ENCODE measurements at places on chromosomes 13 and 19.

GRCh38 chr19:3538965-3539755 lies at the start of gene TEKTIP1:
Gene TEKTIP1 (plus strand): TSS chr19:3539174. CDS start chr19:3539178, 4 bp downstream.
- DNase-seq, result no peak
- no peak within 1 kb of the TSS for H3K4me3 ChIP-seq
- H3K36me3 ChIP-seq, result no peaks in the 10 kb centered on the region
- H3K4me1 ChIP-seq, result no peaks in the 10 kb centered on the region
- H3K27ac ChIP-seq, result no peak within 1 kb of the TSS

DNA sequence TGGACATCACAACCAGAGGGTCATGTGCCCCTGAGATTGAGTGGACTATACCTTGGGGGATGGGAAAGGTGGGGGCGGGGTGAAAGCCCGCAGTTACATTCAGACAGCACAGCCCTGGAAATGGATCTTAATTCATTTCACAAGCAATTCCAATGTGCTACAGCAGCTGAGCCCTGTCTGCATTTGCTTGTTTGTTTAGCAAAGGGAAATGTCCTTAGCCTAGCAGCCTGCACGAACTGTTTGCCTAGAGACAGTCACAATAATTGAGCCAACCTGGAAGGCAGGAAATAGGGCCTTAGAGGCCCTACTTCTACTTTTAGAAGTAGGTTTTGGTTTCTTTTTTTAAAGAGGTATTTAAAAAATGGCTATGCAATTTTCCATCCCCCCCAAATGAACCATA lies 177.3 kb upstream of the KL start:
- no peaks in the 10 kb centered on the region for H3K36me3 ChIP-seq
- no peak overlapping the region for H3K4me3 ChIP-seq
- no peaks in the 10 kb centered on the region for H3K27me3 ChIP-seq

GRCh38 chr13:33937373-33938098 lies 119.6 kb downstream of the RFC3 start:
- H3K27ac ChIP-seq, result no peak overlapping the region
- DNase-seq, result no peak
- H3K36me3 ChIP-seq, result no peaks in the 10 kb centered on the region
- H3K4me3 ChIP-seq, result no peak overlapping the region

GRCh38 chr19:37506387-37507166 lies at the start of gene ZNF793:
Gene ZNF793 (plus strand): TSS chr19:37506939. CDS start chr19:37523440, 16,501 bp downstream.
- H3K27ac ChIP-seq, result peak within 1 kb of the TSS; percentile 86
- DNase-seq, result peak; percentile 82
- H3K27me3 ChIP-seq, result no peaks in the 10 kb centered on the region
- peaks cover 9% of the 10 kb centered on the region for H3K4me1 ChIP-seq
- peak within 1 kb of the TSS; percentile 67 for H3K4me3 ChIP-seq
- H3K36me3 ChIP-seq, result no peaks in the 10 kb centered on the region

DNA sequence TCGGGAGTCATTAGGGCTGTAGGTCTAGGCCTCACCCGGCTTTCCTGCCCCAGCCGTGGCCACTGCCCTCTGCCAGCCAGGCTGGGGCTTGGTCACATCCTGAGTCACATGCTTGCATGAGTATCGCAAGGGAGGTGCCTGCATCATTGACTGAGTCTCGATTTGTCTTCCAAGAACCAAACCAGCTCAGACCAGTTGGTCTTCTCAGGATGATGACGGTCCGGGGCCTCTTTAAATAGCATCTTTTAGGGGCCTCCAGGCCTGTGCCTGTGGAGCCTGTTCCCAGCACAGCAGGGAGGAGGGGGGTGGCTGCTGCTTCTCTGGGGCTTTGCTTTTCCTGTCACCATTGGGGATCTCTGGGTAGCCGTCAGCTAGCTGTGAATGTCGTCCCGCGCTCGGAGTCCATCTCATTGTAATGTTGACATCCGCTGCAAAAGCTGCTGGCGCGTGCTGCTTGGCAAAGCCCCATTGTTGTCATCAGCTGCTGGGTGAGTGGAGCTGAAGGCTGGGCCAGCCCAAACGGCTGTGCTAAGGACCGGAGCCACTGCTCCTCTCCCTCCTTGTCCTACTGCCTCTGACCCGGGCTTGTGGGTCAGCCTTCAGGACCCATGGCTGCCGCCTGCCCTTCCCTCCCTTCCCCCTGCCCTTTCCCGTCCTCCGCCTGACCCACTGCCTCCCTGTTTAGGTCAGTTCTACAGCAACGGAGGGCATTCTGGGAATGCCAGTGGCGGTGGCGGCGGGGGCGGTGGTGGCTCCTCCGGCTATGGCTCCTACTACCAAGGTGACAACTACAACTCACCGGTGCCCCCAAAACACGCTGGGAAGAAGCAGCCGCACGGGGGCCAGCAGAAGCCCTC lies 14.3 kb upstream of the QTRT1 start:
- H3K27me3 ChIP-seq, result no peaks in the 10 kb centered on the region
- H3K4me3 ChIP-seq, result no peak overlapping the region
- H3K27ac ChIP-seq, result no peak overlapping the region
- H3K36me3 ChIP-seq, result peaks cover 65% of the 10 kb centered on the region

- H3K4me1 ChIP-seq, result no peaks in the 10 kb centered on the region
- H3K27me3 ChIP-seq, result no peaks in the 10 kb centered on the region
- no peaks in the 10 kb centered on the region for H3K36me3 ChIP-seq
- H3K4me3 ChIP-seq, result no peak overlapping the region
These were observed 44.9 kb upstream of the DCUN1D2 start for GRCh38 chr13:113535381-113535781.

DNA sequence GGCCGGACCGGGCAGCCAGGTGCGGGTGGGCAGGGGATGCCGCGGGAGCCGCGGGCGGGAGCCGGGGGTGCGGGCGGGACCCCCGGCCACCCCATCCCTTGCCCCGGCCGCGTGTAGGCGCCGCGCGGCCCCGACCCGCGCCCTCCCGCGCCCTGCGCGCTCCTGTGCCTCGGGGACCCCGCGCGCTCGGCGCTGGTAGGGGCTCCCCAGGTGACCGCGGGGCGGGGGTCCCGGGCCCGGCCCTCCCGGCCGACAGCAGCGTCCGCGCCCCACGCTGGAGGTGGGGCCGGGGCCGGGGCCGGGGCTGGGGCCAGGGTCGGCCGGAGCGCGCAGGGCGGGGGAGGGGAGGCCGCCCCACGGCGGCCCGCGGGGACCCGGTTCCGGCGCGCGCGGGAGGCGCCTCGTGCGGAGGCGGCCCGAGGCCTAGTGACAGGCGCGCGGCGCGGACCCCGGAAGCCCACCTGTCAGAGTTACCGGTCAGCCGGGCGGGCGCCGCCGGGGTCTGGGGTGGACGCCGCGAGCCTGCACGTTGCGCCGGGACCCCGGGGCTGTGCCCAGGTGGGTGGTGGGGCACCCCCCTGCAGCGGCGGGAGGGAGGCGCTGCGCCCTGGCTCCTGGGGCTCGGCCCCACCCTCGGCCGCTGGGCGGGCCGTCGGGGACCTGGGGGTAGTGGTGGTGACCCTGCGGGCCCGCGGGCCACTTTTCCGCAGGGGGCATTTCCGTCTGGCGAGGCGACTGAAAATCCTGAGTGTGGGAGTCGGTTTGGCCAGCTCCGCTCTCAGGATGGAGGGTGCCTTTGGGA lies 518 bp downstream of the TFDP1 start:
- no peaks in the 10 kb centered on the region for H3K27me3 ChIP-seq
- H3K4me1 ChIP-seq, result peaks cover 32% of the 10 kb centered on the region
- peak overlapping the region; percentile 1 for H3K4me3 ChIP-seq

DNA sequence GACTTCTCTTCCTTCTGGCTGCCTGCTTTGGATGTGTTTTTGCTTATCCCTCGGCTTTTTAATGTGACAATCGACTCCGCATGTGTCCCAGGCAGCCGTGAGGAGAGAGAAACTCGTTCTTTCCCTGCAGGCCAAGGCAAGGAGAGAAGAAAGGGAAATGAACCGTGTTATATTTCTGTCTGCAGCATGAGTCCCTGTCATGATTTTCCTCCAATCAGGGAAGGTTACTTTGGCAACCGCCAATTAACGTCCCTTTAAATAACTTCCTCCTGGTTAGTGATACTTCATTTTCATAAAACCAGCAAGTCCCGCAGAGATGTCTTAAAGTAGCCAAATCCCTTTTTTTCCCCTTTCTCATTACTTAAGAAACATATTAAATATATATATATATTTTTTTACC lies 42.6 kb downstream of the RFC3 start:
- no peaks in the 10 kb centered on the region for H3K4me1 ChIP-seq
- no peak overlapping the region for H3K27ac ChIP-seq
- H3K36me3 ChIP-seq, result no peaks in the 10 kb centered on the region
- H3K27me3 ChIP-seq, result no peaks in the 10 kb centered on the region
- no peak overlapping the region for H3K4me3 ChIP-seq

- no peaks in the 10 kb centered on the region for H3K36me3 ChIP-seq
- no peak for DNase-seq
- no peaks in the 10 kb centered on the region for H3K4me1 ChIP-seq
- no peak overlapping the region for H3K4me3 ChIP-seq
- H3K27me3 ChIP-seq, result no peaks in the 10 kb centered on the region
These were observed 11.6 kb upstream of the ZNF536 start for GRCh38 chr19:30360376-30361106.

DNA sequence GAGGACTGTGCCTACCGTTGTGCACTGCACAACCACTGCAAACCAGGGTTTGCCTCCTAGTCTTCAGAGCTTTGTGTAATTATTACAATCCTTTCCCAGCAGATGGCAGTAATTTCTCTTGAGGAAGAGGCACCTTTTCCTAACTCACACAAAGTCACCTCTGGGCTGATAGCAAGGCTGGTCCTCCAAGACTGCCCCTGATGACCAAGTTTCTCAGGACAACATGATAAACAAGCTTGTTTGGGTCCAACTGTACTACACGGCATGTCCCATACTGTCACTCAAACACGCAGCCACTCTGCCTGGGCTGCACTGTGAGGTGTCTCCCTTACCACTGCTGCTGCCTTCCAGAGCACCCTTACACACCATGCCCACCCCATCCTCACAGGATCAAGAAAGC lies 39.3 kb downstream of the RFXAP start:
- H3K36me3 ChIP-seq, result no peaks in the 10 kb centered on the region
- no peak for DNase-seq
- H3K27me3 ChIP-seq, result no peaks in the 10 kb centered on the region
- H3K27ac ChIP-seq, result no peak overlapping the region
- no peak overlapping the region for H3K4me3 ChIP-seq

Measured in CD8-positive, alpha-beta memory T cell (primary cell).